Regular cardiac myocyte (primary cell): ENCODE measurements at places on chromosomes 7 and 10. TPM values are rescaled to one million over a fixed set of nuclear protein-coding genes. Genes with fewer than 3 reads are reported as not detected.

The FOXK1 gene
- total RNA-seq = 15.2 and 28.9 TPM in 2 replicates

The SLC26A3 gene
- total RNA-seq = not detected in 2 replicates

The GPR26 gene
- not detected in 2 replicates for total RNA-seq

The MYH16 gene
- under 0.01 TPM in 1 of 2 replicates, not detected in the other for total RNA-seq

The SH2B2 gene
- total RNA-seq = 1.2 and 4.8 TPM in 2 replicates

The TCF7L2 gene
- total RNA-seq = 1.2 and 1.7 TPM in 2 replicates

The MBL2 gene
- total RNA-seq = not detected in 2 replicates

The POP7 gene
- total RNA-seq = 29.3 and 60.6 TPM in 2 replicates

The TBRG4 gene
- total RNA-seq = 57.2 and 87.4 TPM in 2 replicates

The SPOCK2 gene
- 0.19 and 0.28 TPM in 2 replicates for total RNA-seq

The GPR15LG gene
- total RNA-seq = not detected in 2 replicates

The C10orf105 gene
- total RNA-seq = under 0.01 TPM in 1 of 2 replicates, not detected in the other

The EBF3 gene
- 11.6 and 20.5 TPM in 2 replicates for total RNA-seq

The MCM10 gene
- total RNA-seq = 1.4 and 25.5 TPM in 2 replicates

The MYOZ1 gene
- 0.19 and 0.28 TPM in 2 replicates for total RNA-seq

The PALD1 gene
- total RNA-seq = 0.19 and 0.56 TPM in 2 replicates

The CRYGN gene
- 0.56 TPM in 1 of 2 replicates, not detected in the other for total RNA-seq

The MYO3A gene
- total RNA-seq = not detected in 2 replicates

The CYP17A1 gene
- not detected in 2 replicates for total RNA-seq

The AKR1C3 gene
- 59.8 and 91.6 TPM in 2 replicates for total RNA-seq

The DNAJC30 gene
- 1.7 and 3.6 TPM in 2 replicates for total RNA-seq

The NUTM2D gene
- total RNA-seq = 0.28 and 0.96 TPM in 2 replicates

The GIMAP5 gene
- total RNA-seq = 0.28 and 0.38 TPM in 2 replicates

The TMEM130 gene
- total RNA-seq = 0.38 and 0.56 TPM in 2 replicates

The TEX36 gene
- total RNA-seq = not detected in 2 replicates

The ADIRF gene
- total RNA-seq = 29.3 and 69.4 TPM in 2 replicates

The GIMAP1 gene
- total RNA-seq = not detected in 2 replicates

The COL26A1 gene
- total RNA-seq = under 0.01 TPM in 1 of 2 replicates, not detected in the other

The GPR85 gene
- total RNA-seq = 0.56 and 0.58 TPM in 2 replicates

The FAM221A gene
- total RNA-seq = 1.1 and 1.3 TPM in 2 replicates

The PRSS37 gene
- total RNA-seq = not detected in 2 replicates

The TFPI2 gene
- total RNA-seq = 417 and 931 TPM in 2 replicates
